ENCODE measurements at places on chromosomes 5 and 9.

DNA sequence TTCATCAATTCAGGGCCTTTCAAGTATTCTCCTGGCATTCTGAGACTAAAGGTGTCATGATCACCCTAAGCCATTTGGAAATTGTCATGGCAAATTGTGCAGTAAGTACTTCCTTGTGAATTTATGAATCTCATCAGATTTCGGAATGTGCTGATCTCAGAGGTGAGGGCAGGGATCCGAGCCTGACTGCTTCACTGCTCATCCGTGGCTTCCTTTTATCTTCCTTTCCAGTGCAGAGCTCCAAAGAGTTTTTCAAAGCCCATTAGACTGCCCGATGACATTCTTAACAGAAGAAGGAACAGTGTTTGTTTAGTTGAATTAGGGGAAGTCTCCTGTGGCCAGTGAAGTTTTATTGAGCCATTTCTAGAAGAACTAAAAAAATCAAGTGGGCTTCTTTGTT, 182.8 kb upstream of the GDNF start:
- no peak for DNase-seq

DNA sequence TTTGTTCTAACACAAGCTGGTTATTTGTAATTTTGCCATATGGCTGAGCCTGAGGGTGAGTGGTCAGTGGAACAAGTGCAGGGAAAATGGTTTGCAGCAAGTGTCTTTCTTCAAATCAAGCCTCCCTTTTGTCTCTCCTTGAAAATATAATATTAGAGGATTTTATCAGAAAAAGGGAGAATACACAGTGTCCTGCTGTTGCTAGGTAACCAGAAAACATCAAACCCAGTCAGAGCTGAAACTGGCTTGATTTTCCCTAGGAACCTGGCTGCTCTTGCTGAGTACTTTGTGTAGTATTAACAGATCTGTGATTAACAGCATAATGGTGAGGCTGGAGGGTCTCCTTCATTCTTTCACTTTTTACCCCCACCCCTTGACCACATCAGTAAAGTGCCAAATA, 314.0 kb downstream of the ARHGEF28 start:
- DNase-seq, result no peak

DNA sequence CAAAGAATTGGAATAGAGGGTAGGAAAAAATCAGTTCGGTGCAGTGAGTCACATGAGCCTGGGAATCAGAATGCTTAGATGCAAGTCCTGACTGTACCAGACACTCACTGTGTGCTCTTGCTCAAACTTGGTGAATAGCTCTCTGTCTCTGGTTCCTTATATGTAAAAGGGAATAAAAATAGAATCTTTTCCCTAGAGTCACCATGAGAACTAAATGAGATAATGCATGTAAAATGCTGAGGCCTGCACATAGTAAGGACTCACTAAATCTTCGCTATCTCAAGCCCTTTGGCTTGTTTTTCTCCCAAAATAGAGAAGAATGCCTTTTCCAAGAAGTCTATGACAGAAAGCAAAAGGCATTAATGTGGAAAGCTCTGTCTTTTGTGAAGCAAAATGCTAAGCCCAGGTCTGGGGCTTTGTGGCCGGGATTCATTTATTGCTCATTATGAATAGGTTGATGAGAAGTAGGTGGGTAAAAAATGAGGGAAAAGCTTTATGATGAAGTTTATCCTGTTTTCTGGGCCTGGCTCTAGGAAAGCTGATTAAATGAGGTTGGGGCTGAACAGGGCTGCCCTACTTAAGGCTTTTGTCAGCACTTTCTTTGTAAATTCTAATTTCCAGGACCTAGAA, 483.3 kb downstream of the DMAC1 start:
- no peak for DNase-seq

DNA sequence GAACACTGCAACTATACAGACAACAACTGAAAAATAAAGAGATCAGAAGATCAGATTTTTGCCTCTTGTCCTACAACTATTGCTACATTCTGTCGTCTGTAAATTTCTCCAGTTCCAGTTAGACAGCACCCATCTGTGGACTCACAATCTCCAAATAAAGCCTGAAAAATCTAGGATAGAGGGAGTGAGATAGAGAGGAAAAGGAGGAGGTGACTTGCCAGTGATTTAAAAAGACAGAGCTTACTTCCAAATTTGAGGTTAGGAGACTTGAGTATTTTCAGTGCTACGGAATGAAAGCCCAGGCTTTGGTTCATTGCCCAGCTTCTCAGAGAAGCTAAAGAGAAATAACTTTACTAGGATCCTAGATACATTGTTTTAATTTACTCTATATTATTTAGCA, 63.6 kb downstream of the PTCD2 start:
- no peak for DNase-seq

GRCh38 chr5:4879693-4880303, 260.3 kb upstream of the ADAMTS16 start:
- peak; percentile 18 for DNase-seq

GRCh38 chr5:113552137-113552536, 38.6 kb downstream of the YTHDC2 start:
- no peak for DNase-seq

DNA sequence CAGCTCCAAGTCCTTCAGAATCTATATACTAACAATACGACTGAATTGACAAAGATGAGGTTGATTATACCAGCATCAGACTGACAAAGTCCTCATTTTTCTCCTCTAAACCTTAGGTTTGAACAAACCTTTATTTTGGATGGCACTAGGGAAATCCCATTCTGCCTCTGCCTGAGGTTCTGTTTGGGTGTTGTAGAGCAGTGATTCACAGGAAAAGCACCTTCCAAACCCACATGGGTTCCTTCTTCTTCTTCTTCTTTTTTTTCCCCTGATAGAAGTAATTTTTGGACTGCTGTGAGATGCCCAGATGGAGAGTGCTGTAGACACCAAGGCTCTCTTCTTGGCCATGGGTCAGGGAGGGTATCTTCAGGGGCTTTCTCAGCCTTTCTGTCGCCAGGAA, 164.9 kb upstream of the PAPPA start:
- no peak for DNase-seq

- DNase-seq, result no peak
Measured at GRCh38 chr5:125485771-125486170, 739.3 kb upstream of the ZNF608 start.

- DNase-seq, result no peak
Measured at GRCh38 chr9:24500761-24501160, 44.9 kb downstream of the IZUMO3 start.

DNA sequence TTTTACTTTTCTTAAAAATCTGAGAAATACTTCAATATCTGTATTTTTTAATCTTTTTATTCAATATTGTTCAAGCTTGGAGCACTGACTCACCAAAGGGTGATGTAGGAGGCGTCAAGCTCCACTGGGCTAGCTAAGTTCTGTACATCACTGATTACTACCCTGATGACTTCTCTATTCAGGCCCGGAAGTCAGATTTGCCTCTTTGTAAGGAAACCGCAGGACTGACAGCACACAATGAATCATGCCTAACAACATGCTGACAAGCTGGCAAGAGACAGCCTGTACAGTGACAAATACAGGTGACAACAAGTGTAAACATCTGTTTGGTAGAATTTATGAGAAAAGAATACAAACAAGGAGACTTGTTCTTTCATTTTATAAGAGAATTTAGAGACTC, 627.9 kb upstream of the RORB start:
- peak; percentile 1 for DNase-seq

DNA sequence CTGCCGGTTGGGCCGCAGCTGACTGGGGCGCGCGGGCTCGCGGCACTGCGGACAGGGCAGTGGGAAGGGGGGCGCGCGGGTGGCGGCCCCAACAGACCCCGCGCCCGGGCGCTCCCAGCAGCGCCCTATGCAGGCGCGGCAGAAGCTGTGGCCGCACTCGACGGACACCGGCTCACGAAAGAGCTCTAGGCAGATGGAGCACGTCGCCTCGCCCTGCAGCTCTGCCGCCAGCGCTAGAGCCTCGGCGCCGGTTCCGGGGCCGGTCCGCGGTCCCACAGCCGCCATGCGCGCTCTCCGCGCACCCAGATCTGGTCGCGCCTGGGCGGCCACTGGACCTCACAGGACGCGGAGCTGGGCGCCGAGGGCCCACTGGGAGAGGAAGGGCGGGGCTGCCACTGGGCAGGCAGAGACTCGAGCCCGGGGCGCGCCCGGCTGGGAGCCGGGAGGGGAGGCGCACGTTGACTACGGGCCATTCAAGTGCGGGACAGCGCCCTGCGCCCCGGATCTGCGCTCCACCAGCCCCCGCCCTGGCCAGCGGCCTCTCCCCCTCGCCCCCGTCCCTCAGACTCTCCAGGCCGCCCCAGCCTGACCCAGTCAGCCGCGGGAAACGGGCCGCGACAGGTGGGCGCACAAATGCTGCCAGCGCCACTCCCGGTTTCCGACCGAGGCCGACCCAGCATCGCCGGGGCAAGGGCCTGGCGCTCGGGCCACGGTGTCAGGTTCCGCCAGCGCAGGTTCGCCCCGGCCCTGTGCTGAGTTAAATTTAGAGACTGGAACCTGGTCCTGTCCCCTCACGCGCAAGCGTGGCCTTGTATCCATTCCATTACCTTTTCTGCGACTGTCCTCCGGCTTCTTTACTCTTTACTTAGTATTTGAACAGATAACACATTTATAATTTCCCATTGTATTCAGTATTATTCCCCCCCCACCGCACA, at the start of gene TRIM7:
Gene TRIM7 (minus strand): TSS at position 371 of the 935 bp plus-strand sequence. CDS start 86 bp downstream, at position 285.
- no peak for DNase-seq

DNA sequence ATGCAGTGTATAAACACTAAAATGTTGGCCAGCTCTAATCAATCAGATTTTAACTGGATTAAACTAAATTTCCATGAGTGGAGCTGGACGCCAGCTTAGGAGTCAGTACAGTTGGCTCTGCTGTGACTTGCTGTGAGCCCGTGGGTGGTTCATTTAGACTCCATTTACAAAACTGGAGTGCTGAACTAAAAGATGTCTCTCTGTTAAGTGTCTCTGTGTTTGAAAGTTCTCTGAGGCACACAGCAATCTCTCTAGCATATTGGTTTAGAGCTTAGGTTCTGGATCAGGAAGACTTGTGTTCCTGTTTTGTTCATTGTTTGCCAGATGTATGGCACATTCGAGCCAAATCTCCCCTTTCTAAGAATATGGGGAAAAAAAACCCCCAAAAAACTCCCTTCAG, 28.0 kb upstream of the ARL14EPL start:
- no peak for DNase-seq

DNA sequence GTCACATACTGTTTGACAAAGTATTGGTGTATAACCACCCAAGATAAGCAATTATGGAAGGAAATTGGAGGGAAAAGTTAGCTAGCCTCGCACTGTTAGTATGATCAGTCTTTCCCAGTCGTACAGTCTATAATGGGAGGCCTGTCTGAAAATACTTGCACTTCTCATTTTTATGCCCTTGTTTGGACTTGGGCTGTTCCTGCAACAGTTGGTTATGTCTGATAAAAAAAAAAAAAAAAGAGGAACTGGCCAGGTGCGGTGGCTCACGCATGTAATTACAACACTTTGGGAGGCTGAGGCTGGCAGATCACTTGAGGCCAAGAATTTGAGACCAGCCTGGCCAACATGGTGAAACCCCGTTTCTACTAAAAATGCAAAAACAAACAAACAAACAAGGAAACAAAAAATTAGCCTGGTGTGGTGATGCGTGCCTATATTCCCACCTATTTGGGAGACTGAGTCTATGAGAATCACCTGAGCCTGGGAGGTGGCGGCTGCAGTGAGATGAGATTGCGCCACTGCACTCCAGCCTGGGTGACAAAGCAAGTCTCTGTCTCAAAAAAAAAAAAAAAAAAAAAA, 58.3 kb upstream of the ANKRD33B start:
- DNase-seq, result no peak

DNA sequence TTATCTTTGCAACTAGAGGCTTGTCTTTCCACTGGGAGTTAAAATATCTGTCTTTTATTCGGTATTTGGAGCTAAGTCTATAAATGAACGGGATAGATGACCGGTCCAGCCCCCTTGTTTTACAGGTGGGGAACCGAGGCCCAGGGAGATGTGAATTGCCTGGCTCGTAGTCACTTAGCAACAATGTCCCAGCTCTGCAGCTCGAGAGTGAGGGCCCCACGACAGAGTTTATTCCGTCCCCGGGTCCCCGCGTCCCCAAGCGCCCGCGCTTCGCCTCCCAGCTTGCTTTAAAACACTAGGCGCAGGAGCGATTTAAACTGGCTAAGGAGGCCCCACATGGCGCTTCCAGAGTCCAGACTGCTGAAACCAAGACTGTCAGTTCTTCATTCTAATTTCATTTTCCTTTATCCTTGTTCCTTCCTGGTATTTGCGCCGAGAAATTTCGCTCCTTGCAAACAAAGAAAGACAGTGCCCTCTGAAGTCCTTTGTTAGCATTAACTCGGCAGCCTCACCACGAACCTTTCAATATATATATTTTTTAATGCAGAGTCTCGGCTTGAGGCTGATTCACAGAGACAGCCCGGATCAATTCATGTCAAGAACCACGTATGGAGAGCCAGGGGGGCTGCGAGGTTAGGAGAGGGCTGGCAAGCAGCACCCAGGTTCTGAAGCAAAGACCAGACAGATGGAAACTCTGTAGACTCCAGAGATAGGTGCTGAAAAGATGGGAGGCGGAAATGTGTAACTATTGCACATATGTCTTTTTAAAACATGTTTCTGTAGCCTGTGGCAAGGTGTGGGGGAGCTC, 1.4 kb upstream of the ENC1 start:
- no peak for DNase-seq
